ENCODE measurements at places on chromosomes 6 and 20.
A peak's percentile ranks its signal among the peaks of the same experiment; 100 is the strongest.

DNA sequence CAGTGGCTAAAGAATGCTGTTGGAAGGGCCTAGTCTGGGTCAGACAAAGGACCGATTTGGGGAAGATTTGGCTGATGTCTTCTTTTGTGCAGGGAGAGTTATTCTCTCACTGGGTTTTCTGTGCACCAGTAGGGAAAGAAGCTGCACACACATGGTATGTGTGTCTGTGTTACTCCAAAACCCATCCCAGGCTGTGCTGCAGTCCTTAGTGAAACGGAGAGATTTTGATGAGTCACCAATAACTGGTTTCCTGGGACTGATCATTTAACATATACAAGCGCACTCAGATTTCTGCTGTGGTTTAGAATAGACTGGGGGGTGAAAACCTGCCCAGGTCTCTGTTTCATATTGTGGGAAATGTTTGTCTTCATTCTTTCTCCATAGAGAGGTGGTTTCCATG, 1049.8 kb downstream of the KIF16B start:
- H3K27ac ChIP-seq = no peak overlapping the region
- H3K36me3 ChIP-seq = no peaks in the 10 kb centered on the region
- H3K27me3 ChIP-seq = no peaks in the 10 kb centered on the region

DNA sequence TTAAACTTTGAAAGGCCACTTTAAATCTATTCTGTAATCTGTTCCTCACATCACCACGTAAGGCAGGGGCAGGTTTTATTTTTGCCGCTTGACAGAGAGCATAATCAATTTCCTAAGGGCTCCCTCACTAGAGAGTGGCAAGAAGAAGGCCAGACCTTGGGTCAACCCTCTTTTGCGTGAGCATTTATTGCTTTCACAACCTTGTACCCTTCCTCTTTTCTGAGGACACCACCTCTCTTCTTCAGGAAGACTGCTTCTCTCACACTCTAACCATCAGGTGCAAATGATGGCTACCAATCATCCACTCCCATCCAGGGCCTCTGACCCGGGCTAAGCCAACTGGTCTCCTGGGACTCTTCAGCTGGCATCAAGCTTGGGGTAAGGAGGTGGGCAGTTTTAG, 25.2 kb upstream of the QKI start:
- H3K4me3 ChIP-seq = no peak overlapping the region
- no peak for DNase-seq
- peaks cover 5% of the 10 kb centered on the region for H3K27me3 ChIP-seq
- H3K36me3 ChIP-seq = no peaks in the 10 kb centered on the region

- no peak overlapping the region for H3K27ac ChIP-seq
- DNase-seq = no peak
- no peaks in the 10 kb centered on the region for H3K4me1 ChIP-seq
- no peaks in the 10 kb centered on the region for H3K27me3 ChIP-seq
- no peaks in the 10 kb centered on the region for H3K36me3 ChIP-seq
- no peak overlapping the region for H3K4me3 ChIP-seq
These were observed 94.5 kb downstream of the PERP start for GRCh38 chr6:138012682-138013081.

GRCh38 chr6:156283091-156283490, 494.1 kb upstream of the ARID1B start:
- no peak overlapping the region for H3K4me3 ChIP-seq
- peaks cover 9% of the 10 kb centered on the region for H3K4me1 ChIP-seq
- no peak for DNase-seq
- H3K27ac ChIP-seq = no peak overlapping the region
- H3K36me3 ChIP-seq = peaks cover under 1% of the 10 kb centered on the region

- H3K36me3 ChIP-seq = peaks cover 1% of the 10 kb centered on the region
- no peaks in the 10 kb centered on the region for H3K4me1 ChIP-seq
- no peak for DNase-seq
- no peak overlapping the region for H3K27ac ChIP-seq
- H3K4me3 ChIP-seq = no peak overlapping the region
These were observed 48.1 kb downstream of the TCP11 start for GRCh38 chr6:35093118-35093445.

DNA sequence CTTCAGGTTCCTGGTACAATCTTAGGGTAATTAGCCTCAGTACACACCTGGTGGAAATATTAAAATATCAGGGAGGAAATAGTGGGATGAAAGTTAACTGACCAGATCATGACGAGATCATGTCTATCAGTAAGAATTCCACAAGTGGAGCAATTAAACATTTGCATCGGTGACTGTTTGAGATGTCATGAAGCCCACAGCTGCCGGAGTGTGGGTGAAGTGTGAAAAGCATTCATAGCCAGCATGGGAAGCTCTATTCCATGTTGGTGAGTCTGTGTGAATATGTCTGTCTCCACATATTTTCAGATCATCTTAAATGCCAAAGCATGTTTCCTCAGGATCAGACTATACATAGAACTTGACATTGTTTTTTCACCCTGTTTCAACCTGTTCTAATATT, 142.8 kb downstream of the IPCEF1 start:
- peaks cover 31% of the 10 kb centered on the region for H3K36me3 ChIP-seq
- DNase-seq = no peak
- H3K27me3 ChIP-seq = no peaks in the 10 kb centered on the region
- H3K4me1 ChIP-seq = peaks cover 36% of the 10 kb centered on the region
- H3K27ac ChIP-seq = no peak overlapping the region
- no peak overlapping the region for H3K4me3 ChIP-seq

DNA sequence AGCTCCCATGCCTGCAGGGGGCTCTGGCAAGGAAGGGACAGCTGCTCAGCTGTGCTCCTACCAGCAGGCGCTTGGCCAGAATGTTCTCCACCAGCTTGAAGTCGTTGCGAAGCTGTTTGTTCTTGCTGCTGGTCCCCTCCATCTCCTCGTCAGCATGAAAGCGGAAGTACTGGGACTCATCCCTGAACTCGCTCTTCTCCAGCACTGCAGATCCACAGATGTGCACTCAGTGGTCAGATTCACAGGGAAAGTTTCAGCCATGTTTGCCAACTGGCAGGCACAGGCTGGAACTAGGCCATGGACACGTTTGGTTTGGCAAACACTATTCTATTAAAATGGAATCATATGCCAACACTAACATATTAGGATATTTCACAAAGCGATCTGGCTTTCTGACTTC, 167.9 kb downstream of the PREX1 start:
- H3K27me3 ChIP-seq = no peaks in the 10 kb centered on the region
- no peaks in the 10 kb centered on the region for H3K4me1 ChIP-seq
- H3K4me3 ChIP-seq = no peak overlapping the region
- peak overlapping the region; percentile 16 for H3K27ac ChIP-seq
- H3K36me3 ChIP-seq = peaks cover 11% of the 10 kb centered on the region

- H3K4me1 ChIP-seq = peaks cover 74% of the 10 kb centered on the region
- H3K4me3 ChIP-seq = peak overlapping the region; percentile 66
- H3K27me3 ChIP-seq = no peaks in the 10 kb centered on the region
- no peaks in the 10 kb centered on the region for H3K36me3 ChIP-seq
- DNase-seq = peak; percentile 68
- H3K27ac ChIP-seq = peak overlapping the region; percentile 89
These were observed 61.5 kb upstream of the FNDC1 start for GRCh38 chr6:159107451-159108260.
